Naive thymus-derived CD8-positive, alpha-beta T cell (primary cell): ENCODE measurements at places on chromosomes 16 and 17. TPM values are rescaled to one million over a fixed set of nuclear protein-coding genes. Genes with fewer than 3 reads are reported as not detected.

NEUROD2 gene
- not detected for polyA plus RNA-seq

- DNase-seq = no peak
These were observed 3.9 kb upstream of the CDT1 start for GRCh38 chr16:88799569-88800276.

KRT15 gene
- polyA plus RNA-seq = not detected

DNA sequence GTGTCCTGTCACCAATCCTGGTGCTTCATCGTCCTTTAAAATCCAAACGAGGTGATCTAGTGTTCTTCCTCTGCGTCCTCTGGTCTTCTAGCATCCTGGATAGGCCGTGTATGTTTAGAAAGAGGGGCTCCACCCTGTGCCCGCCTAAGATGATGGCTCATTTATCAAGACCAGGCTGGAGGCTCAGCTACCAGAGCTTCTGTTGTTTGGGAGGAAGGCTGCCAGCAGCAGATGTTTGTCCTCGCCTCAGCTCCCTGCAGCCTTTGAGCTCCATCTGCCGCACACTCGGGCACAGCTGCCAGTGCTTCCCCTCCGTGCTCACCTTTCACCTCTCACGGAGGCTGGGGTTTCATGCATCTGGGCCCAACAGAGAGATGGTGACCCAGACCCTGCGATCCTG lies 954.7 kb upstream of the RBFOX1 start:
- no peak for DNase-seq

- no peak for DNase-seq
These were observed 5.4 kb downstream of the EDC4 start for GRCh38 chr16:67878232-67878631.

KRT39 gene
- not detected for polyA plus RNA-seq

DNA sequence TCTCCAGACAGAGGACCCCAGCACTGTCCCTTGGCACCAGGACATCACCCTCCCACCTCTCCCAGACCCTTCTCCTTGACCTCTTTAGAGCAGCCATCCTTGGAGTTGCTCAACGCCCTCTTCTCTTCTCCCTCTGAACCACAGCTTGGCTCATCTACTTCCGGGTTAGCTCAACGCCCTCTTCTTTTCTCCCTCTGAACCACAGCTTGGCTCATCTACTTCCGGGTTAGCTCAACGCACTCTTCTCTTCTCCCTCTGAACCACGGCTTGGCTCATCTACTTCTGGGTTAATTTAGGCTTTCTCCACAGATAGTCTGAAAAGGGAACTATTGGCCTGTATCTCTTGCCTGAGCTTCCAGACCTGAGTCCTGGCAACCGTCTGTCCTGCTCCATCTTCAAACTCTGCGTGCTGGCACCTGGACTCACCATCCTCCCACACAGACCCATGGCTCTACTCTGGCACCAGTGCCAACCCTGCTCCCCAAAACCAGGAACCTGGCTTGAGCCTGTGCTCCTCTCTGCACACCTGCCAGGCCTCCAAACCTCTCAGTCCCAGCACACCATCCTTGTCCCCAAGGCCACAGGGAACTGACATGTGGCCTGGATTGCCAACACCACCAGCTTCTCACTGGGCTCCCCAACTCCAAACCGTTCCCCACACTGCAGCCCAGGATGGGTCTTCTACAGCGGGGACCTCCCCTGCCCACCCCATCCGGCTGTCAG lies 25.3 kb upstream of the FAAP100 start:
- no peak for DNase-seq

- no peak for DNase-seq
These were observed 108.0 kb upstream of the NACA2 start for GRCh38 chr17:61699032-61699431.
